Trophoblast cell (in vitro differentiated cells and primary cell): ENCODE measurements at places on chromosomes 5 and 9.

DNA sequence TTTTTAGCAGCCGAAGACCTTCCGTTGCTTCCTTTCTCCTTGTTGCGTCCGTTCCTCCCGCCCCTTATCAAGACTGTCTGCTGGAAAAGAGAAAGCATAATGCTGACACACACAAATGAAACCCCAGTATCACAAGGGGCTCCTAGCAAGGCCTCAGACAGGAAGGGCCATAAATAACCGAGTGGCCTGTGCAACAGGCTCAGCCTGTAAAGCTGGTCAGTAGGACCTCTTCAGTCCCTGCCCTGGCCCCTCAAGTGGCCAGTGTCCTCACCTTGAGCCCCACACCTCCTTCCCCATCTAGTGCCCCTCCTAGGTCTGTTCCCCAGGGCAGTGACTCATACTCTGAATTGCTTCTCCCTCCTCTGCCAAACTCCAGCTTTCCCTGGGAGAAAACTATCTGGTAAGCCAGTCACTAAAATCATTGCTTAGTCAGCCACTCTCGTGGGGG, 174.6 kb upstream of the IL12B start:
- no peak for DNase-seq

DNA sequence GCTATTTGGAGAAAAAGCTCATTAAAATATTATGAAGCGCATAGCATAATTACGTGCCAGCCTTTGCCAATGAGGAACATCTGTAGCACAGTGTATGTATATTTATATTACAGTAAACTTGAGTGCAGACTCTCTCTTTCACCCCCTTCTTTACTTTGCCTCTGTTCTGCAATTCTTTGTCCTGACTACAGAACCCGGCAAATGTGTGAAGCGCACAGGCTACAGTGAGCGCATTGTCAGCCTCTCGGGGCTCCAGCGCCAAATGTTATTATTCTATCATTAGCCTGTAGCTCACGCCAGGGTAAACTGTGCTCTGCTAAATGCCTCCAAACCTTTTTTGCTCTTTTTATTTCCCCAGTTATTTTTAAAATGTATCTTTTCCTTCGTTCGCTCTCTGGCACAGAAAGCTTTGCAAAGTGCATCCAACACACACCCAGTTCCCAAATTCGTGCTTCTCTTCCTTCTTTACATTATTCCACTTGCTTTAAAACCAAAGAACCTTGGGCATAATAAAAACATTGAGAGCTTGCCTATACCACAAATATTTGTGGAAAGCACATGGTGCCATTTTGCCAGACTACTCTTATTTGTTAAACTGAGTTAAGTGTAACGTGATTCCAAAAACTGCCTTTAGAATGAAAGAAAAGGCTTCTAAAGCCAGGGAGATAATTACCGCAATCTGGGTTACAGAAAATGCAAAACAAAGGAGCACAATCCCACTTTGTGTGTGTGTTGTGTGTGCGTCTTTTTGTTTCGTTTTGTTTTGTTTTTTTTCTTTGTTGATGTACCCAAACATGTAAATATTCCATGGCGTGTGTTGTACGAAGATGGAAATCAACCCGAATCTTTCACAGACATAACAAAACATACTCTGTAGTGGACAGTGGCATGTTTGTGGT, 164.1 kb upstream of the MPDZ start:
- DNase-seq = no peak

DNA sequence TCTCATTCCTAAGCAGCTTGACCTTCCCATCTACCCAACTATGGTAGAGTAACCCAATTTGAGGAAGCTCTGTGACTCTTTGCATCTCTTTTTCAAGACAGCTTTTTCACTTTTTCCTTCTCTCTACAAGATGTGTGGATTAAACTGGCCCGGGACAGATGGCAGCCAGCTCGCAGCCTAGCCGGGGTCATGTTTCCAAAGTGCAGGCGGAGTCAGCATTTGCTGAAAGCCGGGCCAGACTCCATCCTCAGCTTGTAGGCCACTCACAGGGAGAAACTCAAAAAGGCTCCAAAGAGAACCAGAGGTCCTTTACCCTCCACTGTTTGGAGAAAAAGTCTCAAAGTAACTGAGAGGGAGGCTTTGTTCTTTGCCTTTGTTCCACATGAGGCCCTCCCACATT, 286.8 kb upstream of the PANK3 start:
- no peak for DNase-seq

- DNase-seq = peak; percentile 9
Observed at GRCh38 chr5:173094012-173094661, 38.0 kb downstream of the CREBRF start.

DNA sequence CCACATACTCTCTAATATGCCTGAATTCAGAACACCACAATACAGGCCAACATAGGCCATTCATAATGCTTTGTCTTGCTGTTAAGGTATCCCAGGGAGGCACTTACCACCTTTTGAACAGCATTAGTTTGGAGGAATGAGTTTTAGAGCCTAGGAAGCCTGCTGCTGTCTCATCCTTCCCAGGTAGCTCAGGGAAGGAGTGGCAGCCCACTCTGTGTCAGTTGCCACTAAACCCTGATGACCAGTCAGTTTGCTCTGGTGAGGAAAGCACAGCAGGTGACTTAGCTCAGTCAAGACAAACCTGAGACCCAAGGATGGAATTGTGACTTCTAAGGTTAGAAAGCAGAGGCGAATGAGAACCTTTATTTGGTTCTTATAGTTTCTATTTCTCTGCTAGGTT, 337.4 kb upstream of the ATP10B start:
- DNase-seq = no peak

DNA sequence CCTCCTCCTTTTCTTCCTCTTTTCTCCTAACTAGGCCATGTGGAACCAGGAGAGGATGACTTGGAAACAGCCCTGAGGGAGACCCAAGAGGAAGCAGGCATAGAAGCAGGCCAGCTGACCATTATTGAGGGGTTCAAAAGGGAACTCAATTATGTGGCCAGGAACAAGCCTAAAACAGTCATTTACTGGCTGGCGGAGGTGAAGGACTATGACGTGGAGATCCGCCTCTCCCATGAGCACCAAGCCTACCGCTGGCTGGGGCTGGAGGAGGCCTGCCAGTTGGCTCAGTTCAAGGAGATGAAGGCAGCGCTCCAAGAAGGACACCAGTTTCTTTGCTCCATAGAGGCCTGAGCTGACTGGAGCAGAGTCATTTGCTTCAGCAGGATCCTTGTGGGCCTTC, 13.7 kb downstream of the NUDT2 start:
- DNase-seq = no peak

DNA sequence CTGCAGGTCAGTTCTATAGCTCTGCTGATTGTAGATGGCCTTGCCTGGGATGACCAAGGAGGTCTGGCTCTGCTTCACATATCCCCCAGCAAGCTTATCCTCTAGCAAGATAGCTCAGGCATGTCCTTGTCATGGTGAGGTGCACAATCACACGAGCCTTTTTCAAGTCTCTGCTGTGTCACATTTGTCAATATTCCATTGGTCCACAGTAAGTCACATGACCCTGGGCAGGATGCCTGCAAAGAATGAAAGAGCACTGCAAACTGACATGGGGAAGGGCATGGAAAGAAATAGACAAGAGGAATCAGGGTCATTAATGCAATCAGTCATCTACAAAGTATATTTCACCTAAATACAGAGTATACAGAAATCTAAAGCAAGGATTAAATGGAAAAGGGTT, 142.0 kb downstream of the RORB start:
- DNase-seq = no peak

- no peak for DNase-seq
Observed at GRCh38 chr5:180975338-180975737, 13.3 kb upstream of the BTNL3 start.

DNA sequence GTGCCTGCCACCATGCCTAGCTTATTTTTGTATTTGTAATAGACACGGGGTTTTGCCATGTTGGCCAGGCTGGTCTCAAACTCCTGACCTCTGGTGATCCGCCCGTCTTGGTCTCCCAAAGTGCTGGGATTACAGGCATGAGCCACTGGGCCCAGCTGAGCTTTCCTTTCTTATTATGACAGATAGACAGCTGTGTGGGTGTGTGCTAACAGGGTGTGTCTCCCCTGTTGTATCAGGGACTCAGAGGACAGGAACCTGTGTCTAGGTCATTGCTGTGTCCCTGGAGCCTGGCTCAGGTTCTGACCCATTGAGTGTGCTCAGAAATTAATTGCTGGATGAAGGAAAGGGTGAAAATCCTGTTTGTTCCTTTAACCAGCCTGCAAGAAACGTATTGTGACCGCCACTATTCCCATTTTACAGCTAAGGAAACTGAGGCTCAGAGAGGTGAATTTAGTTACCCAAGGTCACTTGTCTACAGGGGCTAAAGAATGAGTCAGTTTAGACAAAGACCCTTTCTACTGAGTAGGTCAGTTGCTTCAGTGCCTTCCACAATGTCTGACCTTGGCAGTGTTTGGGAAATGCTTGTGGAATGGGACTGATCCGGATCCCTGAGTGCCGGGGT, 16.8 kb downstream of the NCS1 start:
- no peak for DNase-seq

DNA sequence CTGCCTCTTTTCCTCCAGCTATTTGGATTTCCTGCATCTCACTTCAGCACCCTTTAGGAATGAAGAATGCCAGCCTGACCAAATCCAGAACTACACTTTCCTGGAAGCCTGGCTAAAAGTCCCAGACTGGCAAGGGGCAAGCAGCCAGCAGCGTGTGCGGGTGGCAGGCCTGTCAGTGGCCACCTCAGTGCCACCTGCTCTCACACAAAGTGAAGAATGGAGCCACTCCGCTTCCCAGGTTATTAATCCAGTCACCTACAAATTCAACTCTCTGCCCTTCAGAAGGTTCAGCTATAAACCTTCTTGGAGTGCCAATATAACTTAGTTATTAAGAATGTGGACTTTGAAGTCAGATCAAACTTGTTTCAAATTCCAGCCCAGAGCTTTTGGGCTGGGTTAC, 6.7 kb upstream of the ALDOB start:
- DNase-seq = no peak

GRCh38 chr9:70415041-70415440, 584 bp upstream of the KLF9 start:
- no peak for DNase-seq

- peak; percentile 60 for DNase-seq
Observed at GRCh38 chr5:172881691-172882370, 47.8 kb downstream of the ERGIC1 start.

DNA sequence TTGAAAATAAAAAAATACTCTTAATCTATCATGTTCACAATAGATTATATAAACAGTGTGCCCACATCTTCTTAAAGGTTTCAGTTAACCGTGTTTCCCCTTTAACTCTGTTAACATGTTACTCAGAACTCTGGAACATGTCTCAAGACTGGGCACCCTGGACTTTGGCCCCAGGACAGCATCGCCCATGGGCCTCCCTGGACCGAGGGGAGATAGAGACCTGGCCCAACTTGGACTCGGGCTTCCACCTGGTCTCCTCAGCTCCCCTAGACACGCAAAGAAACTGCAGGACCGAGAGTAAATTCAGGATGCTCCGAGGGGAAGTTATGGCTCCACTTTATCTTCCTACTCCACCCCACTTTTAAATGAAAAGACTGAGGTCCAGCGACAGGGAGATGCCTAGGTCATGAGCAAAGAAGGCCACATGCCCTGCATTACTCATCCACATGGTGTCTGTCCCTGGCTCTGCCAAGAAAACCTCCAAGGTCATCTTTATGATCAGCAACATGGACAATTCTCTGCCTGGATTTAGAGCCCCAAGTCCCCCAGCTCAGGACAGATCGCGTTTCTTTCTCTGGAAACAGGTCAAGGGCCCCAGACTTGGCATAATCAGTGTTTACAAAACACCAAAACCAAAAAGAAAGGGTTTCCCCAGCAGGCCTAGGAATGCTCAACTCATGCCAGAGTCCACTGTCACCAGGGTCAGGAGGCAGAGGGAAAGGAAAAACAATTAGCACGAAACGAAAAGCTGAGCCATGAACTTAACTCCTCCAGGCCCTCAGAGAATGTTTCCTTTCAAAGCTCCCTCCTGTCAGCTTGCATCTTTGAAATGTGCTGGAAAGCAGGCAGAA, 17.4 kb downstream of the GPX3 start:
- peak; percentile 16 for DNase-seq

GRCh38 chr5:13034061-13034460, 910.4 kb downstream of the DNAH5 start:
- no peak for DNase-seq

DNA sequence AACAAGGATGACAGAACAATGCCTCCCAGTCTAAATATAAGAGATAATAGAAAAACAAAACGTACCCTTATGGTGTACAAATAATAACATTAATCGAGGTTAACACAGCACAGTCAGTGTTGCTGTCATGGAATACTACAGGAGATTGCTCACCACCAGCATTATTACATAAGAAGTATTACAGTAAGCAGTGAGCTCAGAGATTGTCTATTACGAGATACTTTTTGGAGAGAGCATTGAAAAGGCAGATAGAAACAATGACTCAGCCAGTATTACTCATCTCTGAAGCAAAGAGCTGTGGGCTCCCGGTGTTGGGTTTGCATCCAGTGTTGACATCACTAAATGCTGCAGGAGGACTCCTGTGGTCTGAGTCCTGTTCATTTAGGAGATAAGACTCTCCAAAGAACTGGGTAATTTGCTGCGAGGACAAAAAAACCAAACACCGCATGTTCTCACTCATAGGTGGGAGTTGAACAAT, 191.9 kb upstream of the SEMA6A start:
- DNase-seq = peak; percentile 88

- no peak for DNase-seq
Observed at GRCh38 chr5:132385326-132386105, 16.0 kb downstream of the SLC22A5 start.

GRCh38 chr5:90985341-90985740, 397.8 kb downstream of the ARRDC3 start:
- peak; percentile 42 for DNase-seq

DNA sequence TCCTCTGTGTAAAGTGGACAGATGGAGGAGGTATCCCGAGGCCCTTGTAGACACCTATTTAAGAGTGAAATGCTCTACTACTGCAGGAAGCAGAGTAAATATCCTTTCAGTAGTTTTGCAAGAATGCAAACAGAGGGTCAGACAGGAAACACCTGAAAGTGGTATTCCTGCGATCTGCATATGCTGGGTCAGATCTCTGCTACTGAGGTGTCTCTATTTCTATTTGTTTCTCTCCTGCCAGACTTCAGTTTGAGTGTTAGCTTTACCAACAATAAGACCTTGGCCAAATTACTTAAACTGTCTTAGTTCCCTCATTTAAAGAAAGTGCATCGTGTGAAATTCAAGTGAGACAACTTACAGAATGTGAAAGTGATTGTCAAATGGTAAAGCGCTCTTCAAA, 47.6 kb downstream of the JAKMIP2 start:
- no peak for DNase-seq

GRCh38 chr5:154647761-154648145, 107.4 kb upstream of the LARP1 start:
- DNase-seq = no peak

- peak; percentile 35 for DNase-seq
Observed at GRCh38 chr5:59522201-59522831, 371.2 kb downstream of the PDE4D start.
